Stimulated activated CD8-positive, alpha-beta memory T cell treated with anti-CD3 and anti-CD28 coated beads, Interleukin-4, amount 100 ng/mL, for 48 hours (primary cell): ENCODE measurements at places on chromosomes 16 and 17.
A peak's percentile ranks its signal among the peaks of the same experiment; 100 is the strongest.

DNA sequence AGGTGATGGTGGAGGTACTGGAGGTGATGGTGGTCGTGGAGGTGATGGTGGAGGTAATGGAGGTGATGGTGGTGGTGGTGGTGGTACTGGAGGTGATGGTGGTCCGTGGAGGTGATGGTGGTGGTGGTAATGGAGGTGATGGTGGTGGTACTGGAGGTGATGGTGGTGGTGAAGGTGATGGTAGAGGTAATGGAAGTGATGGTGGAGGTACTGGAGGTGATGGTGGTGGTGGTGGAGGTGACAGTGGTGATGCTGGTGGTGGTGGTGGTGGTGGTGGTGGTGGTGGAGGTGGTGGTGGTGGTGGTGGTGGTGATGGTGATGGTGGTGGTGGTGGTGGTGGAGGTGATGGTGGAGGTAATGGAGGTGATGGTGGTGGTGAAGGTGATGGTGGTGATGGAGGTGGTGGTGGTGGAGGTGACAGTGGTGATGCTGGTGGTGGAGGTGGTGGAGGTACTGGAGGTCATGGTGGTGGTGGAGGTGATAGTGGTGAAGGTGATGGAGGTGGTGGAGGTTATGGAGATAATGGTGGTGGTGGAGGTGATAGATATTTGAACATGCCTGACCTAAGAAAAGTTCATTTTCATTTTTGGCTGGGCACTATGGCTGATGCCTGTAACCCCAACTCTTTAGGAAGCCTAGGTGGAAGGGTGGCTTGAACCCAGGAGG is 55.0 kb downstream of the RNF213 start:
- DNase-seq = no peak

DNA sequence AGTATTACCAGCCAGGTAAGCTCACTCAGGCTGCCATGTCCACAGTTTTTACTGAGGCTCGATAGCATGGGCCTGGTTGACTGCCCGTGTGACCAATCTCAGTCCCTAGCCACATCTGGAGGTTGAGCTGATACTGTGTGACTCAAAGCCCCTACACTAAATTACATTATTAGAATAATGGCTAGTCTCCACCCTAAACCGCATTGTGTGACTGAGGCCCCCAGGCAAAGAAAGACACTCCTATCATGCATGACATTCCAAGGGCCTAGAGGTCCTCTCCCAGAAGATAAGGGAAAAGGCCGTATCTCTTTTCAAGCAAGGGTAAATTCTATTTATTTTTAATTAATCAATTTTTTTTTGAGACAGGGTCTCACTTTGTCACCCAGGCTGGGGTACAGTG is 505.3 kb downstream of the HAPSTR1 start:
- DNase-seq = no peak

- peak; percentile 53 for DNase-seq
Observed at GRCh38 chr17:80361495-80362220, 53.3 kb upstream of the ENDOV start.

GRCh38 chr17:42759982-42760651 is 910 bp upstream of the RAMP2 start:
- no peak for DNase-seq

DNA sequence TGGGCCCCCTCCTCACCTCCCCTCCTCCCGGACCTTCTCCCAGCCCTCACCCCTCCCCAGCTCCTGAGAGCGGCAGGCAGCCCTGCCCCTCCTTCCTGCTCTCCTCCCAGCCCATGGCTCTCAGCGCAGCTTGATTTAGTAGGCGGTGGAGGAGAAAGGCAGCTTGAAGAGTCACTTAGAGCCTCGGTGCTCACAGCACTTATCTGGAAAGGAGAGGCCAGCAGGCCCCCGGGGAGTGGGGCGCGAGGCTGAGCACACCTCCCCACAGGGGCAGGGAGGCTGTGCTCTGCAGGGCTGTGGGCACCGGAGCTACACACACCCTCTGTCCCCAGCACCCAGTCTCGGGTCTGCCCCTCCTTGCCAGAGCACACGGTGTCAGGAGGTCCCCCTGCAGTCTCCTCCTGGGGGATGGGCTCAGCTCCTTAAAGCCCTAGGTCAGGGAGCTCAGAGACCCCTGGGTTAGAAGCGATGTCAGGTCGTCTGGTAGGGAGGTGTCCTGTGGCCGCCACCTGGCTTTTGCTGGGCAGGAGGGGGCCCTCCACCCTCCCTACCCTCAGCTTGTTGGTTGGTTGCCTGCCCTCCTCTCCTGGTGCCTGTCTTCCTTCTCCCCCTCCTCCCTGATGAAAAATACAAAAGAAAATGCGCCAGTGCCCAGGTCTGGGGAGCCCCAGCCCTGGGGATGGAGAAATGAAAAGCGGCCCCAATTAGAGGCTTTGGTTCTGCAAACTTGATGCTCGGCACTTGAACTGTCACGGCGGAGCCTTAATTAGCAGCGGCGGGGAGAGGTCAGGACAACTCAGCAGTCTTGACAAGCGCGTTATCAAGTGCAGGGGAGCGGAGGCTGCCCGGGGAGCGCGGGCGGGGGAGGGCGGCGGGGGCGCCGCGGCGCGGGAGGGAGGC is 151.1 kb upstream of the GSE1 start:
- peak; percentile 37 for DNase-seq

- no peak for DNase-seq
Observed at GRCh38 chr17:8885967-8886684, 18.7 kb upstream of the PIK3R6 start.
